Activated naive CD4-positive, alpha-beta T cell treated with anti-CD3 and anti-CD28 coated beads, Interleukin-2, amount 50 U/mL, for 16 hours (primary cell): ENCODE measurements at places on chromosomes 3 and 15.

GRCh38 chr15:40050788-40051470, 11.9 kb upstream of the SRP14 start:
- no peak for DNase-seq

GRCh38 chr15:89018207-89018606, 70.0 kb upstream of the ABHD2 start:
- DNase-seq = no peak

DNA sequence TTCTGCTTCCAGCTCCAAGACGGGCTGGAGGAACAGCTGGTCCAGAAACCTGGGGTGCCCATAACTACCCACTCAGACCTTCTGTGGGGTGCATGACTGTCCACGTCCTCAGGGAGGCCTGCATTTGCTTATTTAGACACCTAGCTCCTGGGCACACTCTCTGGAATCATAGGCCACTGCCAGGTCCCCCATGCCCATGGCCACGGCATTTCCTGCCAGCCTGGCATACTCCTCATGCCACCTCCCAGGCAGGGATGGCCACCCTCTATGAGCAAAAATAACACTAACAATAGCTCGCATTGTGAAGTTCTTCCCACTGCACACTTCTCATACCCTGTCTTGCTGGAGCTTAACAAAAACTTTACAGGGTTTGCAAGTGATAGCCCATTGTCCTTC, 166.9 kb upstream of the TPM1 start:
- DNase-seq = no peak

DNA sequence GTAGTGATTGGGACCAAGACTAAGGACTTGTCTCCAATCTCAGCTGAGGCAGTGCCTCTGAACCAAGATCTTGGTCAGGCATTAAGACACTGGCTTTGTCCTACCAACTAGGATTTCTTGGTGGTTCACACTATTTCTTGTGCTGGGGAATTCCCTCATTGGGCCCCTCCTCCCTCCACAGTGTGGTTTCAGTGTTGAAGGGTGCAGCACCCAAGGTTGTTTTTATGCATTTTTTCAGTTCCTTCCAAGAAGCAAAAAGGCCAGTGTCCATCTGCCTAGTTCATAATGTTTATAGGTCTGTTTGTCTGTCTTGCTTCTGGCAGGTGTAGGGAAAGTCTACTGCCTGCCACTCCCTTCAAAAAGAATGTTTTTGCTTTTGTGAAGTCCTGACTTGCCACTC, 10.6 kb upstream of the ITPKA start:
- DNase-seq = peak; percentile 30

GRCh38 chr3:77446084-77446483, 406.2 kb downstream of the ROBO2 start:
- DNase-seq = no peak

DNA sequence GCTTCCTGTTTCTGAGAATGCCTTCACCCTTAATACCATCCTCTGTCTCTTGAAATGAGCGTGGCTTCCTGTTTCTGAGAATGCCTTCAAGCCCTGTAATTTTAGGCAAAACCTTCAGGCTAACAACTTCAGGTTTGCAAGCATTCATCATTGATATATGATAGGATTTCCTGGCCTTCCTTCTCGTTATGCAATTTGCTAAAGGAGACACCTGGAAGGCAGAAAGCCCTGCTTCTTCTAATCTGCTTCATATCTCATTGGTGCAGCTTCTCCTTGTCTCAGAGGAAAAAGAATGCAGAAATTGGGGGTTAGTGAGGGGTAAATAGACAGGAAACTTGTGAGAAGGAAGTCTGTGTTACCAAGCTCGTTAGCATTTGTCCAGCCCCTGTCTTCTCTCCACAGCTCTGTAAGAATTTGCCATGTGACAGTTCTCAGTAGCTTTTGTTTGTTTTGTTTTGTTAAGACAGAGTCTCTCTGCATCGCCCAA, 7.3 kb downstream of the ARL6IP5 start:
- DNase-seq = no peak

GRCh38 chr15:71651750-71652186, 158.6 kb upstream of the NR2E3 start:
- no peak for DNase-seq

DNA sequence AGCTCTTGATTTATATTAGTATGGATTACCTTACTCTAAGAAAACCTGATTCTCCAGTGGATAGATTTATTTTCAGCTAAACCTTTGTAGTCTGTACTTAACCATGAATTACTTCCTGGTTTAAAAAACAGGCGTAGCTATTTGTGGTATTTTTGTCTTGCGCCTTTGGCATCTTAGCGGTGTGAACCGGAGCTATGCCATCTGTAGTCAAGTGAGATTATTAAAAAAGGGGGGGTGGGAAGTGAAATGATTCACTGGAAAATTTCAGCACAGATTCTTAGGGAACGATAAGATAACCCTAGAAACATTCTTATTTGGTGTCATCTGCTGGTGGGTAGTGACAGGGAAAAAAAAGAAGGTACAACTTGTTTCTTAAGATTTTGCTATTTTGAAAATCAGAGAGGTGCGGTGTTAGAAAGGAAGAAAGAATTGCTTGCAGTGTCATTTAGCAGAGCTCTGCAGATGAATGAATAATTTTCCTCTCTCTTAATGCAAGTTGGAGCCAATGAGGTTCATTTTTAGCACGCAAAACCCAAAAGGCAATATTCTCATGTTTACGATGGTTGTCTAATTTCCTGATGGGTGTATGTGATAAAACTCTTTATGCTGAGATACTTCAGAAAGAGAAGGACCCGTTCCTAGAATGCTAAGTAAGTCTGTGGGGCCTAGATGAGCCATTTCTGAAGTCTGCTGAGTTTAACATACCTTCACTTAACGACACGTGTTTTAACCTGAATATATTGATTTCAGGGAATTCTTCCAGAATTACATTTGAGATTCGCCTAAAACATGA, 44.0 kb downstream of the PSMD6 start:
- no peak for DNase-seq

DNA sequence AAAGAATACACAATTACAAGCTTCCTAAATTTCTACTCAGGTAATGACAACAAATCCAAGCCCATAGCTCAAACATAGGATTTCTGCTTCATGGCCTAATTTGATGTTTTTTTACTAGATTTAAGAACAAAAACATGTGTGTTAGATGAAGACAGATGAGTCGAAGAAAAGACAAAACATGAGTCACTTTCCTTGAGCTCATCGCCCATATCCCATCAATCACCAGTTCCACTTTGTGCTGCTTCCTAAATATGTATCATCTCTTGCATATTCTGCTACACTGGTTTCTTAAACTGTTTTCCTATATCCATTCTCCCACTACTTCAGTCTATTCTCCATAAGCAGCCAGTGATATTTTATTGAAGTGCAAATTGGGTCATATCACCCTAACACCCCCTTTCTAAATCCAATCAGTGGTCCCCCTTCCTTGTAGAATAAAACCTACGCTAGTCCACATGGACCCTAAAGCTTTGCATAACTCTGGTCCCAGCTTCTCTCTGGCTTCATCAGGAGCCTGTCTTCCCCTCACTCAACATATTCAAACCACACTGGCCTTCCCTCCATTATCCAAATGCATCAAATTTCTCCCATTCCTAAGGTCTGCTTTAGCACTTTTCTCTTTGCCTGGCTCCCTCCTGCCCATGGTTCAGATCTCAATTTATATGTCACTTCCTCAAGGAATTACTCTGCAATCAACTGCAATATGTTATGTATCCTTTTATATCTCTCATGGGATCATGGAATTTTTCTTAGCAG, 1033.9 kb downstream of the FHIT start:
- no peak for DNase-seq

DNA sequence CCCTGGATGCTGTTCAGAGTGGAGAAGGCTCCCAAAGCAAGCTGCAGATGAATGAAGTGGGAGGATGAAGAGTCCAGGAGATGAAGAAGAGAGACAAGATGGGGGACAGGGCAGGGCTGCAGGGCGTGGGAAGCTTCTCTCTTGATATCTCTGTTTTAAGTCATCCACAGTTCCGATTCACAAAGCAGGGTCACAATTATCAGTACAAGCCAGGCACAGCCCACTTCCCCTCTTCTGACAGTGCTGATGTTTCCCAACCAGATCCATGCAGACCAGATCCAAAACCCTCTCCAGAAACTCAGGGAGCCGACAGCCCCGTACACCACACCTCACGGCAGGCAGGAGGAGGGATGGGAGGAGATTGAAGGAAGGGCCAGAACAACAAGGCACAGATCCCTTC, 31.1 kb downstream of the NTRK3 start:
- DNase-seq = no peak

DNA sequence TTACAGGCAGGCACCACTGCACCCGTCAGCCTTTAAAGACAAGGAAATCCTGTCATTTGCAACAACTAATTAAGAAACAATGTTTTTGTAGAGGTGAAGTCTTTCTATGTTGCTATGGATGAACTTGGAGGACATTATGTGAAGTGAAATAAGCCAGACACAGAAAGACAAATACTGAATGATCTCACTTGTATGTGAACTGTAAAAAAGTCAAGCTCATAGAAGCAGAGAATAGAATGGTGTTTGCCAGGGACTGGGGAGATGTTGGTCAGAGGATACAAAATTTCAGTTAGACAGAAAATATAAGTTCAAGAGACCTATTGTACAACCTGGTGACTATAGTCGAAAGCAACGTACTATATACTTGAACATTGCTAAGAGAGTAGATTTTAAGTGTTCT, 27.2 kb upstream of the ARPIN start:
- no peak for DNase-seq

DNA sequence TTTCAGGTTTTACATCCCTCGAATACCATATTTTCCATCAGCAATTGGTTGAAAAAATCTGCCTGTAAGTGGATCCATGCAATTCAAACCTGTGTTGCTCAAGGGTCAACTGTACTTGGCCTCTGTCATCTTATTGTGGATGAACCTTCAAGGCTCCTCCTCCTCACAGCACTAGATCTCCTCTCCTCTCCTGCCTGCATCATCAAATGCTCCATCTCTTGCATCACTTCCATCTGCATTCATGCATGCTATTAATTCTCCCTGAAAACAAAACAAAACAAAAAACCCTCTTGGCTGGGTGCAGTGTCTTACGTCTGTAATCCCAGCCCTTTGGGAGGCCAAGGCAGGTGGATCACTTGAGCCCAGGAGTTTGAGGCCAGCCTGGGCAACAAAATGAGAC, 10.1 kb downstream of the BCL2L10 start:
- no peak for DNase-seq

DNA sequence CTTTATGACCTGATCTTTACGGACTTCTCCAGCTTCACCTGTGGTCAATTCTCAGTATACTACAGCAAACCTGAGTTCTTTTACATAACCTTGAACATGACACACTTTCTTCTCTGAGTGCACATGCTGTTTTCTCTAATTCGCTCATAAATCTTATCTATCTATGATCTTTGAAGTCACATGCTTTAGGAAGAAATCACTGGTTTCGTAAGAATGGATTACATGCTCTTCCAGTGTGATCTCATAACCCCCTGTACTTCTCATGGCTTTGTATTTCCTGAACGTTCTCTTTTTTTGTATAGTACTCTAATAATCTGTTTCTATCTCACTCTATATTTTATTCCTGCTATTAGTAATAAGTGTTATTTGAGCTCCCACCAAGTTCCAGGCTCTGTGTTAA, 1165.2 kb downstream of the TBL1XR1 start:
- DNase-seq = no peak

DNA sequence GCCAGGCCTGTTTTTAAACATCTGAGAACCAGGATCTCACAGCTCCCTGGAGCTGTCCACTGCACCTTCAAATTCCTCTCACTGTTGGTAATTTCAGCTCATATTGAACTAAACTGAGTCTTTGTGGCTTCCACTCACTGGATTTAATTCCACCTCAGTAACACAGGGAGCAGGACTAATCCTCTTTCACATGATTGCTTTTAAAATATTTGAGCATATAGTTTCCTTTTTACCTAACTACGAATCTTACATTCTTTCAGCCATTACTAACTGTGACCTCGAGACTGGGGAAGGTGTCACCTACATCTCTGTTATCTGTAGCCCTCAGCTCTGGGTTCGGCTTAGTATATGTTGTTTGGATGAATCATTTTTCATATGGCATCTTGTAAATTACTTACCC, 194.3 kb upstream of the C2CD4B start:
- DNase-seq = no peak

- DNase-seq = no peak
These were observed 8.8 kb downstream of the STOML1 start for GRCh38 chr15:73983211-73983727.

GRCh38 chr15:93107646-93108045, 18.6 kb upstream of the RGMA start:
- DNase-seq = no peak

DNA sequence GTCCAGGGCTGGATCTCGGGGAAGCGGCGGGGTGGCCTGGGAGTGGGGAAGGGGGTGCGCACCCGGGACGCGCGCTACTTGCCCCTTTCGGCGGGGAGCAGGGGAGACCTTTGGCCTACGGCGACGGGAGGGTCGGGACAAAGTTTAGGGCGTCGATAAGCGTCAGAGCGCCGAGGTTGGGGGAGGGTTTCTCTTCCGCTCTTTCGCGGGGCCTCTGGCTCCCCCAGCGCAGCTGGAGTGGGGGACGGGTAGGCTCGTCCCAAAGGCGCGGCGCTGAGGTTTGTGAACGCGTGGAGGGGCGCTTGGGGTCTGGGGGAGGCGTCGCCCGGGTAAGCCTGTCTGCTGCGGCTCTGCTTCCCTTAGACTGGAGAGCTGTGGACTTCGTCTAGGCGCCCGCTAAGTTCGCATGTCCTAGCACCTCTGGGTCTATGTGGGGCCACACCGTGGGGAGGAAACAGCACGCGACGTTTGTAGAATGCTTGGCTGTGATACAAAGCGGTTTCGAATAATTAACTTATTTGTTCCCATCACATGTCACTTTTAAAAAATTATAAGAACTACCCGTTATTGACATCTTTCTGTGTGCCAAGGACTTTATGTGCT, 527 bp downstream of the B2M start:
- peak; percentile 61 for DNase-seq

- no peak for DNase-seq
These were observed 172.7 kb downstream of the SYNPR start for GRCh38 chr3:63450634-63451363.

GRCh38 chr3:182364323-182364722, 429.0 kb upstream of the ATP11B start:
- no peak for DNase-seq

DNA sequence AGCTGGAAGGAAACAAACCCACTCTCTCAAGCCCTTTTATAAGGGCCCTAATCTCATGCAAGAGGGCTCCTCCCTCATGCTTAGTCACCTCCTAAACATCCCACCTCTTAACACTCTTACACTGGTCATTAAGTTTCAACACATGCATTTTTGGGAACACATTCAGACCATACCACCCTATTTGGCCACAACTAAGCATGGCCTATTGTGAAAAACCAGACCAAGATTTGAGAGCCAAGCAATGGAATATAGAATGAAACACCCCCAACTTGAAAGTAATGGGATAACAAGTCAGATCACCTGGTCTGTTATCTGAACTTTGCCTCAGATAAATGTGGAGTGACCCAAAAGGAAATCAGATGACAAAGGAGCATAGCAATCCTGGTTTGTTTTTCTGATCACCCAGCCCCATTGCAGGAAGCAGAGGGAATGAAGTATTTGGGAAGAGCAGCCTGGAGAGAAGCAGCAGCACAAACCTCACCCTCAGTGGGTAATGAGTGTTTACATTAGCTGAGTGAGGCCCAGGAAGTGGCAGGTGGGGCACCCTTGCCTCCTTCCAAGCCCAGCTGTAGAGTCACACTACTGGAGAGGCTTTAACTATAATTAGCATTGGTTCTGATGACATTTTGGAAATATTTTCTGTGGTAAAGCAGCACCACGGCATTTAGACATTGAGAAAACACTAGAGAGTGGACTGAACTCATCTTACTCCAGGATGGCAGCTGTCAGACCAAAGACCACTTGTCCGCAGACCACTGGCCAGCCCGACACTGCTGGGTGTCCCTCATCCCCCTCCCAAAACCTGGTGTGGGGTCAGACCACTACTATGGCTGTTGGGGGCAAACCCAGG, 48.8 kb upstream of the PRTG start:
- no peak for DNase-seq
